ENCODE measurements at places on chromosomes 16 and 17. TPM values are rescaled to one million over a fixed set of nuclear protein-coding genes. Genes with fewer than 3 reads are reported as not detected.

The RAB26 gene
- 1.1 TPM for total RNA-seq

The C17orf78 gene
- not detected for total RNA-seq

The PYDC1 gene
- total RNA-seq, result not detected

The CIBAR2 gene
- not detected for total RNA-seq

The NPB gene
- 0.22 TPM for total RNA-seq

The BCL6B gene
- 0.50 TPM for total RNA-seq

The TBC1D3B gene
- 2.5 TPM for total RNA-seq

The KRT12 gene
- not detected for total RNA-seq

The CBFA2T3 gene
- not detected for total RNA-seq

The SPNS3 gene
- not detected for total RNA-seq

The SSTR5 gene
- total RNA-seq, result not detected

The MYH13 gene
- not detected for total RNA-seq

The GNG13 gene
- total RNA-seq, result not detected

The CD300E gene
- total RNA-seq, result not detected

The PRKCB gene
- 2.4 TPM for total RNA-seq

The TMEM114 gene
- total RNA-seq, result not detected

The SEZ6L2 gene
- 2.1 TPM for total RNA-seq

The RBFOX1 gene
- not detected for total RNA-seq

The TUBG2 gene
- total RNA-seq, result 11.0 TPM

The RHBDL1 gene
- total RNA-seq, result 5.9 TPM

The PRSS33 gene
- not detected for total RNA-seq

The HAGHL gene
- total RNA-seq, result 29.0 TPM

The KRTAP4-3 gene
- not detected for total RNA-seq

The MLLT6 gene
- total RNA-seq, result 20.7 TPM

The G6PC1 gene
- not detected for total RNA-seq

The AIPL1 gene
- not detected for total RNA-seq

The EMP2 gene
- 9.7 TPM for total RNA-seq

The FZD2 gene
- total RNA-seq, result 11.2 TPM

The MFAP4 gene
- 4.8 TPM for total RNA-seq

The CACNG3 gene
- not detected for total RNA-seq

The LHX1 gene
- total RNA-seq, result not detected

The WNT3 gene
- total RNA-seq, result 0.62 TPM

The WNT9B gene
- not detected for total RNA-seq

The KRT40 gene
- not detected for total RNA-seq

The KRTAP4-9 gene
- total RNA-seq, result 0.12 TPM

The GNAO1 gene
- total RNA-seq, result under 0.01 TPM

The CHST4 gene
- not detected for total RNA-seq

The TK1 gene
- 209 TPM for total RNA-seq

The AATK gene
- total RNA-seq, result 0.11 TPM

The TP53TG3B gene
- not detected for total RNA-seq

The ANKRD13B gene
- 5.0 TPM for total RNA-seq
